Suppressor macrophage treated with lipopolysaccharide for 4 hours (primary cell): ENCODE measurements at places on chromosomes 2 and 18.

DNA sequence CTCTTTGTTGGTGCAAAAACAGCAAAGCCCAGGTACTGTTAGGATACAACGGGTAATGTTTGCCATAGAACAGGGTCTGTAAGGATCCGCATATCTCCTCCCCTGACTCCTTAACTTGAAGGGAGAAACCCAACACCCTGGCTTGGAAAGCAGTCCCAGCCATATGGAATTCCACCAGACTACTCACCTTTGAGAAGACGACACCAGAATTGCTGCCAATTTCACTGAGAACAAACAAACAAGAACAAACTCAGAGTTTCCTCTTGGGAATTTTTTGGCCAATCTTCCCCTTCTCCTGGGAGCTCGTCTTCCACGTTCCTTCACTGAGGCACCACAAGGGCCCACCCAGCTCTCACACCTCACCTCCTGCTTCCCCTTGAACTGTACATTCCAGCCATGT is 29.2 kb downstream of the CAPN14 start:
- DNase-seq, result no peak

DNA sequence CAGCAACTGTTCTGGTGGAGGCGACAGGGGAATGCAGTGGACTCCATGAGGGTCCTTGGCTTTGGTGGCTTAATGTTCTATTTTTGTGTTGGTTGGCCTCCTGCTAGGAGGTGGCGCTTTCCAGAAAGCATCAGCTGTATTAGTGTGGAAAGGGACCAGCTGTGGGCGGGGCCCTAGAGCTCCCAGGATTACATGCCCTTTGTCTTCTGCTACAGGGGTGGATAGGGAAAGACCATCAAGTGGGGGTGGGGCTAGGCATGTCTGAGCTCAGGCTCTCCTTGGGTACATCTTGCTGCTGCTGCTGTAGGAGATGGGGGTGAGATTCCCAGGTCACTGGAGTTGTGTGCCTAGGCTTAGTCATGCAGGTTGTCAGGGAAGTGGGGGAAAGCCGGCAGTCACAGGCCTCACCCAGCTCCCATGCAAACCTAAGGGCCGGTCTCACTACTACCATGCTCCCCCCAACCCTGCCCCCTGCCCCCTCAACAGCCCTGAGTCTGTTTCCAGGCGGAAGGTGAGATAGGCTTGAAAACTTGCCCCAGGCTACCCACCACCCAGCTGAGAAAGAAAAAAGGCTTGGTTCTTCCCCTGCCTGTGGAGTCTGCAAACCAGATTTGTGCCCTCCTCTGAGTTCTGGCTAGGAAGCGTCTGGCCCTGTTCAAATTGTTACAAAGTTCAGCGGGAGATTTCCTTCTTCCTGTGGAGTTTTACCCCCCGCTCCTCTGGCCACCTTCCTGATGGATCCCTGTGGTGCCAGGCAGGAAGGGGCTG is 141.3 kb upstream of the LYPD1 start:
- DNase-seq, result no peak

GRCh38 chr2:33033606-33034081 is 86.9 kb downstream of the LTBP1 start:
- no peak for DNase-seq

- no peak for DNase-seq
Measured at GRCh38 chr2:120904379-120904778, 168.7 kb downstream of the GLI2 start.

DNA sequence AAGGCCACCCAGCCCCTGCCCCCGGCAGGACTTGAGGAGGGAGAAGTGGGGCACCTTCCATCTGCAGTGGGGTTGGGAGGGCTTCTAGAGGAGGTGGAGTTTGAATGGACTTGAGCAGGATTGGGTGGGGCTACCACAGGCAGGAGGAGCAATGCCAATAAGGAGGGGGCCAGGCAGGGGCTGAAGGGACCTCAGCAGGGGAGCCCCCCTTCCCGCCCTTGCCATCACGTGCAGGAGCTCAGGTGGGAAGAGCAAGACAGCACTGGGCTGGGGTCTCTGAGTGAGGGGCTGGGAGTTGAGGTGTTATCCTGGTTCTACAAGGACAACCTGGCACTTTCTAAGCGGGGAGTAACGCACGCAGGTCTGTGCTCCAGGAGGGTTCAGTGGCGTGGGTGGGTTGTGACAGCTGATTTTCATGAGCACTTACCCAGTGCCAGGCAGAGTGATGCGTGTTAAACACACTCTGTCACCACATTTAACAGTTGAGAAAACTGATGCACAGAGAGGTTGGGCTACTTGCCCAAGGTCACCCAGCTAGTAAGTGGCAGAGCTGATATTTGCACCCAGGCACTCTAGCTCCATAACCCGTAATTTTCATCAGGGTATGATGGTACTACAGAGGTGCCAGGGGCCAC is 4.8 kb downstream of the CHRND start:
- no peak for DNase-seq

DNA sequence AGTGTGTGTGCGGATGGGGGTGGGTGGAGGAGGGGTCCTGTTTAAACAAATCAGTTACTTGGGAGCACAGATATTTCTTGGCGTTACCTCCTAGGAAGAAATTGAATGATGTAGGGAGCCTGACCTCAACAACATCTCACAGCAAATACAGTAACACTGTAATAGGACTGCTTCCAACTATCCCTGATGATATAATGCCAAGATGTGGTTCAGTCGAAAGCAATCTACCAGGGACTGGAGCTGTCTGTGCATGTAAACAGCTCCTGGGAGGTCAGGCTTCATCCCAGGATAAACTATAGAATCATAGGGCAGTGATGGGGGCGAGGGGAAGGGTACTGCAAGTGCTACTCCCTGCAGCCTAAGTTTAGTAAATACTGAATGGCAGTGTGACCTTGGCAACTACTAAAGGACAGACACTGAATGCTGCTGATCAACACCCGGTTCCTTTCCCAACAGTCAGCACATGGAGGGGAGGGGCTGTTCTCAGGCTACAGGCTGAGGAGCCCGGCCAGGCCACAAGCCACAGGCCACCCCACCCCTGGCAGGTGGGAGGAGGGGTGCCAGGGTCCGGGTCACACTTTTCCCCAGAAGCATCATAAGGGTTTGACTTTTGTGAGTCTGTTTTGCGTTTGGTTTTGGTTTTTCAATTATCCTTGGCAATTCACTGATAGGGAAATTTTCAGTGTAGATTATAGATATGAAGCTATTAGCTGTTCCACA is 85.3 kb upstream of the ZNF397 start:
- DNase-seq, result no peak

DNA sequence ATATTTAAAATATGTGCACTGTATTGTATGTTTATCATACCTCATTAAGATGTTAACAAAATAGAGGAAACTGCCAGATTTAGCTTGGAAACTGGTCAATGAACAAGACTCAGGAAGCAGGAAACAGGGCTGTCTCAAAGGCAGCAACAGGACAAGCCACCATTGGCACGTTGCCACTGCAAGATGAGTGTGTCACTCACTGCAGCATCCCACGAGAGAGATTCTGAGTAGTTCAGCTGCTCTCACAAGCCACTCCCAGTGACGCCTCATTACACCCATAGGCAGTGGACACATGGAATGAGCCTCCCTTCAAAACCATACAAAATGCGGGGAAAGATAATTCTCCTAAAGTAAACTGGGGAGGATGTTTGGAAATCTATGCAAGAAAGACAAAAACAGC is 181.9 kb upstream of the DLGAP1 start:
- no peak for DNase-seq

GRCh38 chr2:52194342-52194741 is 1162.4 kb upstream of the NRXN1 start:
- DNase-seq, result no peak

DNA sequence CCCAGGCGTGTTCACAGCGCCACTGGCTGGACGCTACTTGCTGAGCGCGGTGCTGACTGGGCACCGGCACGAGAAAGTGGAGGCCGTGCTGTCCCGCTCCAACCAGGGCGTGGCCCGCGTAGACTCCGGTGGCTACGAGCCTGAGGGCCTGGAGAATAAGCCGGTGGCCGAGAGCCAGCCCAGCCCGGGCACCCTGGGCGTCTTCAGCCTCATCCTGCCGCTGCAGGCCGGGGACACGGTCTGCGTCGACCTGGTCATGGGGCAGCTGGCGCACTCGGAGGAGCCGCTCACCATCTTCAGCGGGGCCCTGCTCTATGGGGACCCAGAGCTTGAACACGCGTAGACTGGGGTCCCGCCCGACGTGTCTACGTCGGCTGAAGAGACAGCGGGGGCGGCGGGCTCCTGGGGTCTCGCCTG is 891 bp upstream of the KHK start:
- peak; percentile 70 for DNase-seq

DNA sequence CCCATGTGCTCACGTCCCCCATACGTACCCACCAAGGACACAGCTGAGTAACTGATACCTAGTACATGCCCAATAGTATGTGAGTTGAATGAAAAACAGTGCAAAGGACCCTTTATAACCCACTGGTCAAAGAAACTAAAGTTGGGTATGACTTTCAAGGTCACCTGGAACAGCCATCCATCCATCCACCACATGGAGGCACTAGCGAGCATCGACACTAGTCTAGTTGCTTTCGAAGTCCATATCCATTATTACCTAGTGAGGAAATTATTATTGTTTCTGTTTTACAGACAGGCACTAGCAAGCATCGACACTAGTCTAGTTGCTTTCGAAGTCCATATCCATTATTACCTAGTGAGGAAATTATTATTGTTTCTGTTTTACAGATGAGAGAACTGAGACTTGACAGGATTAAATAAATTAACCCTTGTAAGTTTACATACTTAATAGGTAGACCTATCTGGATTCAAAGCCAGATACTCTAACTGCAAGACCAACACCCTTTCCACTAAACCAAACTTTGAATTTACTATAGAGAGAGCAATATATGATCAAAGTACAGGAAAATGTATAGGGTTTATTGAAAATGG is 233.7 kb downstream of the METTL4 start:
- peak; percentile 59 for DNase-seq

GRCh38 chr18:13235981-13236380 is 17.4 kb downstream of the LDLRAD4 start:
- no peak for DNase-seq

GRCh38 chr2:127913808-127914457 is 28.2 kb upstream of the AMMECR1L start:
- no peak for DNase-seq

GRCh38 chr2:232925821-232926156 is 55.7 kb downstream of the SNORC start:
- no peak for DNase-seq

DNA sequence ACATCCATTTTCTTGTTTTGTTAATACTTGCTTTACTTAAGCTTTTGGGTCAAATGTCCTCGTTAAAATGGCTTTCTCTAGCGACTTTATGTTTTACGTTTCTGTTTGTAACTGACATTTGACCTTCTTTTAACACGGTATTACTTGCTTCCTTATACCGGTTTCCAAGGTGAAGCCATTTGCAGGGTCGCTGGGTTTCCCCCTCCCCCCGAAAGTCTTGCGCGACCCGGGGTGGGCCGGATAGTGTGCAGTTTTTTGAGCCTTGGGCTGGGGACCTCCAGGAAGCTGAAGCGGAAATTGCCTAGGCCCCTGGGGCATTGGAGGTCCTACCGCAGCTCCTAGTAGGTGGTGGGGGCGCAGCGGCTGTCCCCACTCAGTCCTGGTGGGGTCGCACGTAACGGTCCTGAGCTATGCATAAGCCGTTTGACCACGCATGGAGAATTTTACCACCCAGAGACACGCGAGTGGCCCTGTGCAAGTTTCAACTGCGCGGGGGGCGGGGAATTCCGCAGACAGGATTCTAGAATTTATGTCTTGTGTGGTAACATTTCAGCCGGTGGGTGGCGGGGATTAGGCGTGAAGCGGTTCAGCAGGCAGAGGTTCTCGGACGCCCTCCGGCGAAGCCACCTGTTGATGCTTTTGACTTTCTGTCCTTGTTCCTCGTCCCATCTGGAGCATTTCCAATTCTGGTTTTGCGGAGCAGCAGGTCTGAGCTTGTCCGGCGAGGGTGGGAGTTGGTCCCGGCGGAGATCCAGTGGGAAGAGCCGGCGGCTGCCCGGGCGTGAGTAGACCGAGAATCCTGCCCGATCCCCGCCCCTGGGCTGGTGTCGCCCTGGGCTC is 2.4 kb downstream of the CFLAR start:
- DNase-seq, result peak; percentile 92

DNA sequence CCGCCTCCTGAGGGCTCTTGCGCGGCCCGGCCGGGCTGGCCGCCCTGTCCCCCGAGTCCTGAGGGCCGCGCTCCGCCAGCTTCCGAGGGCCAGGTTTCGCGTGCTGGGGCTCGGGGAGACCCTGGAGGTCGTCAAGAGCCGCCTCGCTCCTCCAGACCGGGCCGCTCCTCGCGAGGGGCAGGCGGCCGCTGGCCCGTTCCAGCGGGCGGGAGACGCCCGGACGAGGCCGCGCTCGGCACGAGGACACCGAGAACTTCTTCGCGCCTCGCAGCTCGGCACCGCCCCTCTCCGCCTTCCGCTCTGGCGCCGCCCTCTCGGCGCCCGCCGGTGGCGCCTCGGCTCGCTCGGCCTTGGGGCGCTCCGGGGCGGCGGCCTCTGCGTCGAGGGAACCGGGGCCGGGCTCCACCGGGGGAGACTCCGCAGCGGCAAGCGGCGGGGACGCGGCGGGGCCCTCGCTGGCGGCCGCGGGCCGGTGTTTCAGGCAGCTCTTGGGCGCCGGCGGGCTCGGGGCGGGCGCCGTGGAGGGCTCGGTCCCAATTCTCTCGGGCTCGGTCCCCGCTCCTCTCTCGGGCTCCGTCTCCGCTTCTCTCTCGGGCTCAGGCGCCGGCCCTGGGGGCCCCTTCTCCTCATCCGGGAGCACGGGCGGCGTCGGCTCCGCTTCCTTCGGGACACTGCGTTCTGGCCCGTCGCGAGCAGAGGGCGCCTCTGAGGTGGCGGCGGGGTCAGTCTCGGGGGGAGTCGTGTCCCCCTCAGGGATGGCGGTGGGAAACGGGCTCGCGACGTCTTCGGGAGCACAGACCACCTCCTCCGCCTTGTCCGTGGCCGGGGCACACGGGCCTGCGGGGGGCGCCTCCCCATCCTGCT is 91.6 kb upstream of the MGAT4A start:
- DNase-seq, result peak; percentile 60

- no peak for DNase-seq
Measured at GRCh38 chr2:233745073-233745755, 14.9 kb upstream of the UGT1A1 start.

DNA sequence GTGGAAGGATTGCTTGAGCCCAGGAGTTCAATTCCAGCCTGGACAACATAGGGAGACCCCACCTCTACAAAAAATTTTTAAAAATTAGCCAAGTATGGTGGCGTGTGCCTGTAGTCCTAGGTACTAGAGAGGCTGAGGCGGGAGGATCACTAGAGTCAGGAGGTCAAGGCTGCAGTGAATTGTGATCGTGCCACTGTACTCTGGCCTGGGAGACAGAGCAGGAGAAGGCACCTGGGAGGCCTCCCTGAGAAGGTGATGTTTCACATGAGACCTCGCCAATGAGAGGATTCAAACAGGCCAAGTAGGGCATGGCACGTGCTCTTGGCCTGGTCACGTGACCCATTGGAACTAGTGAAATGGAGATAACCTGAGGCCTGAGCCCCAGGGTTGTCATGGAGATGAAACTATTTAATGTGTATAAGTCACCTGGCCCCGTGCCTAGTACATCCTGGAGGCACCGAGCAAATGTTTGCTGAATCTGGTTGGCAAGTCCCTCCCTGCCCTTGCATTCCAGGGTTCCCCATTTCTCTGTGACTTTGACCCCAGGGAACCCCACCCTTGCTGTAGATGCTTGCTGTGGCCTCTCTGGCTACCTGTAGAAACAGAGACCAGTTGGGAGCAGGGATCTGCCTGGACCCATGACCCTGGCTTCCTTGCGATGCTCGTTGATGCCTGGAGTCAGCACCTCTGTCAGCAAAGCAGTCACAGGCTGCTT is 26.1 kb upstream of the ROCK2 start:
- no peak for DNase-seq

GRCh38 chr2:159616286-159616701 is at the start of gene BAZ2B:
Gene BAZ2B (minus strand): TSS chr2:159616548. CDS start chr2:159478719, 137,829 bp downstream.
- DNase-seq, result peak; percentile 71

GRCh38 chr2:223815884-223816570 is 21.4 kb downstream of the AP1S3 start:
- DNase-seq, result no peak

- DNase-seq, result no peak
Measured at GRCh38 chr2:133658020-133658903, 90.0 kb upstream of the NCKAP5 start.
